Activated CD8-positive, alpha-beta memory T cell treated with anti-CD3 and anti-CD28 coated beads for 1 hour (primary cell): ENCODE measurements at places on chromosomes 4 and X.

GRCh38 chrX:18291006-18291545 is 63.4 kb downstream of the SCML2 start:
- no peak for DNase-seq

DNA sequence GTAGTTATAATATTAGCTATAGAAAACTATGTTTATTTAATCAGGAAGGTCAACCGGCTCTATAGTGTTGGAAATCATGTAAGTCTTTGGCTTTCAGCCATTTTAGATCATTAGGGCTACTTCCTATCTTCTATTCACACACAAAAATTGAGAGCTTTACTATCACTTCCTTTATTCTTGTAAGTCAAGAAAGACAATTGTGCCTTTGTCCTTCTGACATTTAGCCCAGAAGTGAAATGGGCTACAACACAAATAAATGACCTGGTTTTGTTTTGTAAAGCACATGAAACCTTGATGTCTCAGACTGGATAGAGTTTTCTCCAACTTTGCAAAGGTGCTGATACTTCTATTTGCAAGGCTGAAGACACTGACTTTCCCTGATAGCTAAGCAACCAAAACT is 122.4 kb upstream of the ACSL4 start:
- no peak for DNase-seq

DNA sequence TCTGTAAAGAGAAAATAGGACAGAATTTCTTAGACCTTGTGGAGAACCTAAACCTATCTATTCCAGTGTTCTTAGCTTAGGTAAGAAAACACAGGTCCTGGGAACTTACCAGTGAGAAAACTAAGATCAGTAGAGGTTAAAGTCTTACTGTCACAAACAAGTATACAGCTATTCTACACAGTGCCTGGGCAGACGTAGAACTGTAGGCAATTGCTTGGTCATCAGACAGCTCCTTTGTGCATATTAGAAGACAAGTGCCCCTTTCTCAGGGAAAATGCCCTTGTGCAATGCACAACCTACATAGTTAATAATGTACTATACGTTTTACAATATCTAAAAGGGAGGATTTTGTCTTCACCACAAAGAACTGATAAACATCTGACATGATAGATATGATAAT is 86.6 kb upstream of the JADE1 start:
- no peak for DNase-seq

DNA sequence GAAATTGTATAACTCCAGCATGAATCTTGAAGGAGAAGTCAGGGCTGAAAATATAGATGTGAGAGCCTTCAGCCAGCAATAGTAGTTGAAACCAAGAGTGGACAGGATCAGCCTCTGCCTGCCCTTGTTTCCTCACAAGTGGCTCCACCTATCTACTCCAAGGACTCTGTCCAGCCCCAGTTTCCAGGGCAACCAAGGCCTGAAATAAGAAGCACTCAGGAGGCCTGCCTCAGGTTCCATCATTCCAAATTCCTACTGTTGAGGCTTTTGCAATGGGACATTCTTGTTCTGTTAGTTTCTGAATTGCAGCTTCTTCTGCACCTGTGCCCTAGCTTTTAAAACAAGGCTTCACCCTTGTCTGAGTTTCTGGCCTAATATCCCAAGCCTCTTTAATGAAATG is 41.6 kb downstream of the TRPC5OS start:
- DNase-seq, result no peak

DNA sequence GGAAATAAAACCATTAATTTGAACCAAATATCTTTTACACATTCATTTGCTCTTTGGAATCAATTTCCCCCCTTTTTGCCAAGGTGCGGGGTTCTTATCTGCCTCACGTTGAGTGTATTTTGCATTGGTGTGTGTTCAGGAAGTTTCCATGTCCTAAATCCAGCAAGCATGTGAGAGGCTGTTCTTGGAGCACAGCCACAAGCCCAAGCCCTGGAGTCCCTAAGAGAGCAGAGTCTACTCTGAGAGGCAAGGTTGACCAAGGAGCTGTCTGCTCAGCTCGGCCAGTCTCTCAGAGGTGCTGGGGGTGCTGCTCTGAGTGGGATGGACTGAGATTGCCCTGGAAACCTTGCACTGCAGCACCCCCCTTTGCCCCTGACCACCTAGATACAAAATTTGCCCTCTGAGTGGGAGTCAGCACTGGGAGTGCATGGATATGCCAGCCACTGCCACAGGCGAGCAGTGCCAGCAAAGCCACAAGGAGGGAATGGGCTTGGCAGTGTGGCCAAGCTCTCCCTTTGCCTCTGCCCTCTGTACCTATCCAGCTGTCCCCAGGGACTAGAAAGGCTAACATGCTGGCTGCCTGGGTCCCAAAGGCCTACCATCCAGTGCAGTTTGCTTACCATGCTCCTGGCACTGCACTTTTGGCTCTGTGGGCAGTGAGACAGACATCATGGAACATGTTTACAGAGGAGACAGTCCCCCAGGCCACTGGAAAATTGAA is 20.5 kb upstream of the FAM193A start:
- no peak for DNase-seq

- no peak for DNase-seq
These were observed 42.4 kb downstream of the SLC7A11 start for GRCh38 chr4:138199568-138200235.

DNA sequence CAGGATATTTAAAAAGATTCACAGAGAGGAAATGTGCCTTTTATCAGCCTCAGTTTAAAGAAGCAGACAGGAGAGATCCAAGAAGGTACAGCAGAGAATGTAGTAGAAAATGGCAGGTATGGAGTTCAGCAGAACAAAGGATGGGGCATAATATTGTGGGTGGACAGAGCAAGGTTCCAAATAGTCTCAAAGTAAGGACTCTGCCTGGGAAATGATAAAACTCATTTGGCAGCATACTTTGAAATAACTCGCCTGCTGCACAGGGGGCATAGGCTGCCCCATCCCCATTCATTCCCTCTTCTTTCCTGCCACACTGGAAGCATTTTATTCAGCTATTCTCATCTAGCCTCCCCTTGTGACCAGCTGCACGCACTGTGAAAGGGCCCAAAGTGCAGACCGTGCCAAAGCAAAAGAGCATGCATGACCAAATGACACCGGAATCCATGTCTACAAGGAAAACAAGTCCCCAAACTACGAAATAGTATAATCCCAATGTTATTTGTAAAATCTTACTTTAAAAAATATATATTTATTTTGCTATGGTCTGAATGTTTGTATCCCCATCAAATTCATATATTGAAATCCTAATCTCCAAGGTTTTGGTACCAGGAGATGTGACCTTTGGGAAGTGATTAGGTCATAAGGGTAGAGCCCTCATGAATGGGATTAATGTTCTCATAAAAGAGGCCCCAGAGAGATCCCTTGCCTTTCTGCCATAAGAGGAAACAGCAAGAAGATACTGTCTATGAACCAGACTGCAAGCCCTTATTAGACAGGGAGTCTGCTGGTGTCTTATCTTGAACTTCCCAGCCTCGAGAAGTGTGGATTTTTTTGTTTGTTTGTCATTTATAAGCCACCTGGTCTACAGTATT is 77.4 kb upstream of the PRSS48 start:
- no peak for DNase-seq

- no peak for DNase-seq
These were observed 181.8 kb upstream of the POF1B start for GRCh38 chrX:85561231-85561630.

GRCh38 chr4:123478859-123479345 is 82.3 kb downstream of the SPRY1 start:
- no peak for DNase-seq

DNA sequence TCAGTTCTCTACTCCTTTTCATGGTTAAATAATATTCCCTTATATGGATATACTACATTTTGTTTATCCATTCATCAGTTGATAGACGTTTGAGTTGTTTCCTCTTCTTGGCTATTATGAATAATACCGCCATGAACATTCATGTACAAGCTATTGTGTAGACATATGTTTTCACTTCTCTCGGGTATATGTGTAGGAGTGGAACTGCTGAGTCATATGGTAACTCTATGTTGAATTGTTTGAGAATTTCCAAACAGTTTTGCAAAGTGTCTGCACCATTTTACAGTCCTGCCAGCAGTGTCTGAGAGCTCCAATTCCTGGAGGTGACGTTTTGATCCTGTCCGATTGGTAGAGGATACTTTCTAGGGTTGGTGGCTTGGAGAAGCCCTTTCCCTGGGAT is 23.6 kb downstream of the PLAC1 start:
- DNase-seq, result no peak

DNA sequence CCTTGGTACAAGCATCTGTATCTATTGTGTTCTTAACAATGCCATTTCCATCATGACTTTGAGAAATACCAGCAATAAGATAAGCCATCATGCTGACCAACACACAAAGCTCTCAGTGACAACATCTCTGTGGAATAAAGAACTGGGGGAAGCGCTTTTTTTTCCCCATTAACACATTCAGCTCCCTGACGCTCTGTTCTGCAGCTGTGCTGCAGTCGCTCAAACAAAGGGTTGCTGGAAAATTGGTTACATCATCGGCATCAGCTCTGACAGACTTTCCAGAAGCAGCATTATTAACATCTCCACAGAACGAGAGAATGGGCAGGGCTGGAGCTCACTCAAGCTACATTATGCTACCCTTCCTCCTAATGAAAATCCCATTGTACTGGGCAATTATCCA is 39.9 kb downstream of the DCX start:
- no peak for DNase-seq
